ENCODE measurements at places on chromosomes 4 and X. TPM values are rescaled to one million over a fixed set of nuclear protein-coding genes. Genes with fewer than 3 reads are reported as not detected.
A peak's percentile ranks its signal among the peaks of the same experiment; 100 is the strongest.

GRCh38 chr4:145248502-145248901 is 68.1 kb upstream of the OTUD4 start:
- DNase-seq, result no peak

MID1 gene
- 10.2 TPM for total RNA-seq

DNA sequence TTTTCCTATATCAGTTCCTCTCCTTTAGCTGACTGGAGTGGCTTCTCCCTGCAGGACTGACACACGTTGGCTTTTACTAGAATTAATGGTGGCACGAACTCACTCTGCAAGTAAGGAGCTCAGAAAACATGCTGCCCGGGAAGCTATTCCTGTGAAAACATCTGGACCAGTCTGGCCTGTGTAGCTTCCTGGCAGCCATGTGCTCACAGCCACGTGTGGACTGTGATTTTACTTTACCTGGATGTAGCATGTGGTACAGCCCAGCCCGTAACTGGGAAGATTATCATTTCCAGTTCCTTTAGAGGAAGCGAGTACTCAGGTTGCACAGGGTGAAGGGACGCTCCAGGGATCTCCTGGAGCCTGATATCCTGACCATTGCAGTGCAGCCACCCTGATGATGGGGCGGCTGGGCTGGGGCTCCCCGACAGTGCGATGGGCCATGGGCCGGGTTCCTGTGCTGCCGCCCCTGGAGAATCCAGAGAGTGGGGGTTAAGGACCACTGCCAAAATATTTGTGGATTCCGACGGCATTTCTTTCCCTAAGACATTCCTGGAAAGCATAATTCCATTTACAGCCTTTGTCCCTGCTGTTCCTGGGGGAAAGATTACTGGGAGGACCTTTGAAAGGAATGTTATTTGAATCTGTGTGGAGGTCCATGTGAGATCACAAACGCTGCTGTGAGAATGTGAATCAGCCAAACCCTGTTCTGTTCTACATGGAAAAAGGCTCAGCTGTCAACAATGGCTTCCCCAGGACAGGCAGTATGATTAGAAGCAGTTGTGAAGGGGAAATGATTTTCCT is 35.0 kb downstream of the PROM1 start:
- DNase-seq, result no peak

DNA sequence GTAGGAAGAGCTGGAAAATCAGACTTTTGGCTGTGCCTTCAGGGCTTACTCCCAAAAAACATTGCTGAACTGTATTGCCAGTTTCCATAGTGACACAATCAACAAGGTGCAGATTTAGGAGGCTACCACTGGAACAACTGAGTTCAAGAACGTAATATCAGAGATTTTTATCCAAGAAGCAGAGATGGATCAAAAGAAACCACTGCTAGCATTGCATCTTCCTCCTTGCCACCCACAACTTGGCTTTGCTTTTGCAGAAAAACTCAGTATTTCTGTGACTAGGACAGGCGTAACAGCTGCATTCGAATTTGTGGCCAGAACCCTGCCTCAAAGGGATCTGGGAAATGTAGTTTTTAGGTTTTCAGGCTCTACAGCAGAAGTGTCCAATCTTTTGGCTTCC is 27.8 kb upstream of the WDFY3 start:
- no peak for DNase-seq

- DNase-seq, result no peak
These were observed 89.0 kb upstream of the SFRP2 start for GRCh38 chr4:153877898-153878297.

DNA sequence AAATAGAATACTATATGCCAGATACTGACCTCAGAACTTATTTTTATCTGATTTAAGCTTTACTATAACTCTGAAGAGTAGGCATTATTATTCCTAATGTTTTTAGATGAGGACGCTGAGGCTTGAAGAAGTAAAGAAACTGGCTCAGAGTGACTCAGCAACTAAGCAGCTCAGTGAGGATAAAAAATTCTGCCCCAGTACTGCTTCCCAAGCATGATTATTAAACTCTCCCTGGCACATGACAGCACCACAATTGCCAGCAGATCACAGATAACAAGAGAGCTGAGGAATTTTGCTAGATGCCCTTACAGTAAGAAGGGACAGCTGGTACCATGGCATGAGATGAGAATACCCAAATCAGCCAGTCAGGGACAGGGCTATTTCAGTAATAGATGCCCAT is 219.4 kb downstream of the NKX6-1 start:
- DNase-seq, result peak; percentile 25

- no peak for DNase-seq
These were observed 371.4 kb downstream of the NLGN4X start for GRCh38 chrX:5857232-5857631.

GRCh38 chrX:51395810-51396728 is 63.4 kb downstream of the NUDT10 start:
- peak; percentile 1 for DNase-seq

GRCh38 chr4:128946916-128947315 is 137.4 kb downstream of the JADE1 start:
- DNase-seq, result no peak

- DNase-seq, result no peak
These were observed 43.9 kb upstream of the BBS12 start for GRCh38 chr4:122688529-122689140.

NEXMIF gene
- total RNA-seq, result 0.17 TPM

- peak; percentile 48 for DNase-seq
These were observed 179.9 kb upstream of the PPP3CA start for GRCh38 chr4:101527188-101527587.

DNA sequence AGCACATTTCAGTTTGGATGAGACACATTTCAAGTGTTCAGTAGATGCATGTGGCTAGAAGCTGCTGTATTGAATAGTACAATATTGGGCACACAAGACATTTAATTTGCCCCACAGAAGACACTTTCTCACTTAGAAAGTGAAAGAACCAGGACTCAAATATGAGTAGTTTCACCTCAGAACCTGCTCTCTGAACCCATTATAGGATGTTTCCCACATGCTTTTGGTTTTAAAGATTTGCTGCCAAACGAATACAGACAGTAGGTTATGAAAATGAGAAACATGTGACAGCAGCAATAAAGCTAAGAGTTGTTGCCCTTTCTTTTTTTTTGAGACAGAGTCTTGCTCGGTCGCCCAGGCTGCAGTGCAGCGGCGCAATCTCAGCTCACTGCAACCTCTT is 32.3 kb downstream of the C4orf54 start:
- no peak for DNase-seq

DNA sequence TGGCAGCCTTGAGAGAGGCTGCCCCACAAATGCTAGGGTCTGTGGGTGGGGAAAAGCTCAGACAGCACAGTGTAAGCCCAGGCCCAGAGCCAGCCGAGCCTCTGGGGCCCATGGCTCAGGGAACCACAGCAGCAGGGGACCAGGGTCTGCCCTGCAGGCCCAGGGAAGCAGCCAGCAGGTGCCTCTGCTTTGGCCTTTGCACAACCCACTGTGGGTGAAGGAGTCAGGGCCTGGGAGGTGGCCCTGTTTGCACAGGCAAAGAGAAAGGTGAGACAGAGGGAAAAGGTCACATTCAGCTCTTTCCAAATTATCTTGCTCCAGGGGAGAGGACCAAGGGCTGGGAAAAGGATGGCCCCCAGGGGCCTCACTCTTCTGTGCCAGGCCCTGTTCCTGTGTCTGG is 8.7 kb downstream of the PNMA6F start:
- no peak for DNase-seq

GLA gene
- 81.1 TPM for total RNA-seq

GRCh38 chr4:38013461-38014366 is 53.5 kb downstream of the PTTG2 start:
- DNase-seq, result peak; percentile 32

ATP6AP1 gene
- total RNA-seq, result 70.8 TPM

DNA sequence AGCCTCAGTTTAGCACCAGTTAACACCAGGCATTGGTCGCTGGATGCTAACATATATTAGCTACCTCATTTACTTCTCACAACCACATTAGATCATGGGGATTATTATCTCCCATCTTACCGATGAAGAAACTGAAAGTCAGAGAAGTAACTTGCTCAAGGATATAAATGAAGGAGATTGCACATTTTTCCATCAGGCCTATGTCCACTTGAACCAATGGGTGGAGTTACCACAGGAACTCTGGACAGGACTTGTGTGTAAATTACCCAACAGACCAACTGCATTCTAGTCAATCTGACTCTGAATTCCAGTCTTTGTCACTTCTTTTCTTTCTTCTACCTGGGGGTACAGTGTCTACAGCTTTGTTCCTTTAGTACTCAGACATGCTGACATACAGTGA is 1.8 kb downstream of the LNX1 start:
- DNase-seq, result no peak

DNA sequence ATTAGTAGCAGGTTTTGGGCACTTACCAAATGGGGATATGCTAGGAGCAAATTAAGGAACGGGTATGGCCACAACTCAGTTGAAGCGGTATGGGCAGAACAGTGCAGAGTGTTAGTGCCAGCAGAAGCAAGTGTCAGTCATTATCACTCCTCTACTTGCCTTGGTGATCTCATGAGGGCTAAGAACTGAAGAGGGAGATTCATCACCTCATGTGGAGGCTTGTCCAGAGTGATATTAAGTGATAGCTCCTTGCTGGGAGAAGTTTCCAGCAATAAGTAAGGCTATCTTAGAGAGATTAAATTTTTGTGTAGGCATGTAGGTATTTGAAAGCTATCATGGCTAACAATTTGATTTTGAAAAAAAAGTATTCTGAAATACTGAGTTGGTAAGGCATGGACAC is 615.4 kb upstream of the SMIM31 start:
- DNase-seq, result no peak

TEX13D gene
- not detected for total RNA-seq

ASB11 gene
- total RNA-seq, result not detected

C1GALT1C1 gene
- 63.8 TPM for total RNA-seq

KLB gene
- not detected for total RNA-seq

DNA sequence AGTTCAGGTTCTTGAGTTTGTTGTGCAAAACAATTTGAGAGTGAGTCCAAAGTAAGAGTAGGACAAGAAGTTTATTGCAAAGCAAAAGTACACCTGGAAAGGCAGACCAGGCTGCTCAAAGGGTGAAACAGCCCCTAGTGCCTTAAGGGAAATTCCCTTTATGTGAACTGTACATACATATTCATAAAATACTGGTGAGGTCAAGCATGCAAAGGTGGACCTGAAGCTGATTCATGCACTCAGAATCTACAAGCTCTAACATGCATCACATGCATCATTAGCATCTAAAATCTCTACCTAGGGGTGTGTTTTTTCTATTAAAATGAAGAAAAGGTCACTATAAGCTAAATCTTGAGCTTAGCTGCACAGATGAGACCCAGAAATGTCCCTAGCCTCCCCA is 266.9 kb downstream of the SPATA18 start:
- peak; percentile 38 for DNase-seq

ADH4 gene
- total RNA-seq, result not detected

- DNase-seq, result no peak
These were observed 604.8 kb downstream of the TRAM1L1 start for GRCh38 chr4:116480546-116480945.

LIMCH1 gene
- 17.7 TPM for total RNA-seq
